ENCODE measurements at places on chromosomes 2 and 18.

- no peak for DNase-seq
These were observed 79.6 kb downstream of the SUMO1 start for GRCh38 chr2:202158796-202159195.

- no peak for DNase-seq
These were observed 84.4 kb downstream of the DCDC2C start for GRCh38 chr2:3787768-3788167.

GRCh38 chr2:72112401-72112800 lies 35.3 kb downstream of the CYP26B1 start:
- no peak for DNase-seq

DNA sequence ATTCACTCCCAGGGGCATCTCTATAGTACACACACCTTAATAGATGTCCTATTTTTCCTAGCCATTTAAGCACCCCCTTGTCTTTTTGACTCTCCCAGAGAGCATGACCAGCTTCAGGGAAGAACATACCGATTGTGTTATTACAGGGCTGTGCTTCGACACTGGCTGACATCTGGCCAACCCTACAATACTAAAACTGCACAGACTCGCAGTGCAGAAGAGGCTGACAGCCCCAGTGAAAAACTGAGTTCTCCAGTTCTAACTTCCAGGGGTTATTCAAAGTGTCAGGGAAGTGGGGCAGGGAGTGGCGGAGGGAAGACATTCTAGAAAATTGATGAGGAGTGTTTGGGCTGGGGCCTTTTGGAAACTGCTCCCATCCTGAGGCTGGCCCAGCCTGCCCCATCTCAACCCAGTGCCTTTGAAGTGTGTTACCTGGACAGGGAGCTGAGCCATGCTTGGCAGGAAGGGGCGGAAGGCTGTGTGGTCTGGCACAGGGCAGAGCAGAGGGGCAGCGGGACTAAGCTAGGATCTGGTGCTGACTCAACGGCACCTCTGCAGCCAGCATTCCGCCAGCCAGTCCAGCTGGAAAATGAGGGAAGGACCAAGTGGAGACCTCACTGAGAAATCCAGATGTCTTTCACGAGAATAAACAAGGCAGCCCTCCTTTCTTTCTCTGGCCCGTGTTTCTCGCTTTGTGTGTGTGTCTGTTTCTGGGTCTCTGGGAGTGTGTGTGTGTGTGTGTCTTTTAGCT lies 15.4 kb upstream of the IGFBP5 start:
- DNase-seq, result no peak

- no peak for DNase-seq
These were observed 96.5 kb downstream of the CYP26B1 start for GRCh38 chr2:72051204-72051603.

GRCh38 chr18:26971409-26971808 lies 105.9 kb upstream of the AQP4 start:
- DNase-seq, result no peak

GRCh38 chr2:214587442-214587841 lies 176.6 kb downstream of the VWC2L start:
- no peak for DNase-seq

- no peak for DNase-seq
These were observed 30.8 kb upstream of the LRP2 start for GRCh38 chr2:169393068-169393590.

DNA sequence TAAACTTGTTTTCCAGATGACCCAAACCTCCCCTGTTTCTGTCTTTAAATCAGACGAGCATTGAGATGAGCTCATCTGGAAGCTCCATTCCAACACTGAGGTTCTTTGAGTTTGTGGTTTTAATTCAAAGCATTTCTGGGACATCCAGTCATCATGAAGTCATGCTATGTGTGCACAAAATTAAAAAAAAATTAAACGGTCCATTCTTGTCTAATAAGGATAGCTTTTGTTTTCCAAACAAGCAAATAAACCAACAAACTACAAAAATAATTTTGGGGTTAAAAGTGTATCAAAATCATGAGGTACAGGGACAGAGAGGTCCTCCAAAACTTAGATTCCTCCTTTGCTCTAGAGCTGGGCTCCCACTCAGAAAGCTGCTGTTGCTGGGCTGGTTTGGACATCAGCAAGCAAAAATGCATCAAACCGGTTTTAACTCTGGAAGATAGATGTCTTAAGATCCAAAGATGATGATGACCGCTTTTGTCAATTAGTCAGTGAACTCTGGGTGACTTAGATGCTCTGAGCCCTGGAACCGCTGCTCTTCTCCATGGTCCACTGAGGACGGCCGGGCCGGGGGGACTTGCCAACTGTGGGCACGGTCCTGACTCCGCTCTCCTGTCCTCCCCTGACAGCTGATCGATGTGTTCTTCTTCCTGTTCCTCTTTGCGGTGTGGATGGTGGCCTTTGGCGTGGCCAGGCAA lies 65.4 kb downstream of the TRPM8 start:
- DNase-seq, result no peak

GRCh38 chr2:84646514-84646913 lies 130.2 kb downstream of the DNAH6 start:
- no peak for DNase-seq

DNA sequence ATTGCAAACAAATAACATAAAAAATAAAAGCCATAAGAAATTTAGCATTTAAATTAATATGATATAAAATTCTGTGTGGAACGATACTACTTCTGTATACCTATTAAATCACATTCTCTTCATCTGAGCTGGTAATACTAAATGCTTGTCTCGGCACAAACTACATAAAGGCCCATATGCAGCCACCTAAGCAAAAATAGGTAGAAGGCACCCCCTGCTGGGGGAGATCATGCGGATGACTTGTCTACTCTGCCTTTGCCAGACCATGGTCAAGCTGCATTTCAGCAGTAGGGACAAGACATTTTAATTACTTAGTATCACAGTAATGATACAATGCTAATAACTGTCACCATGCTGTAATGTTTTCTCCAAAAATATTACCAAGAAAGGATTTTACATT lies 108.0 kb downstream of the CDH19 start:
- DNase-seq, result peak; percentile 29

GRCh38 chr2:151853070-151853758 lies 25.0 kb upstream of the ARL5A start:
- DNase-seq, result no peak

DNA sequence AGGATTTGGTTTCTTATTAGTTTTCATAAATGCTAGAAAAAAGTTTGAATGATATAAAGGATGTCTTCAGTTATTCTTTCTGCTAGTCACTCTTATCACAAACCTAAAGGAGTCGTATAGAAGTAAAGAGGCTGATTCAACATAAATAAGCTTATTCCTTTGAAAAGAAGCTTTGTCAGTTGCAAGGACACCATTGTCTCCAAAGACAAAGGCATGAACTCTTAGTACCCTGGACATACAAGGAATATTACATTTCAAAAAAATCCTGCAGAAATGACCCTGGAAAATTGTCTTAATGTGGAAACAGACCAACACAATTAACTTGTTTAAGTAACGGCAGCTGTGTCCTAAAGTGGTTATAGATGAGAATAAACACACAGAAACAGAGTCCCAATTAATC lies 528.0 kb downstream of the CPS1 start:
- DNase-seq, result no peak

DNA sequence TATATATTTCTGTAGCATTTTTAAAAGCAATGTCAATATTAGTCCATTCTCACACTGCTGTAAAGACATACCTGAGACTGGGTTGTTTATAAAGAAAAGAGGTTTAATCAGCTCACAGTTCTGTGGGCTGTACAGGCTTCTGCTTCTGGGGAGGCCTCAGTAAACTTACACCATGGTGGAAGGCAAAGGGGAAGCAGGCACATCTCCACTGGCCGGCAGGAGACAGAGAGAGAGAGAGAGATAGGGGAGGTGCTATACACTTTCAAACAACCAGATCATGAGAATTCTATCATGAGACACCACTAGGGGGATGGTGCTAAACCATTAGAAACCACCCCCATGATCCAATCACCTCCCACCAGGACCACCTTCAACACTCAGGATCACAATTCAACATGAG lies 43.1 kb downstream of the CHMP3 start:
- no peak for DNase-seq

- no peak for DNase-seq
These were observed 74.8 kb downstream of the XDH start for GRCh38 chr2:31339696-31340095.

GRCh38 chr2:232398293-232399034 lies 8.2 kb upstream of the ALPG start:
- DNase-seq, result no peak

- no peak for DNase-seq
These were observed 889.1 kb upstream of the ZEB2 start for GRCh38 chr2:145408980-145409379.

DNA sequence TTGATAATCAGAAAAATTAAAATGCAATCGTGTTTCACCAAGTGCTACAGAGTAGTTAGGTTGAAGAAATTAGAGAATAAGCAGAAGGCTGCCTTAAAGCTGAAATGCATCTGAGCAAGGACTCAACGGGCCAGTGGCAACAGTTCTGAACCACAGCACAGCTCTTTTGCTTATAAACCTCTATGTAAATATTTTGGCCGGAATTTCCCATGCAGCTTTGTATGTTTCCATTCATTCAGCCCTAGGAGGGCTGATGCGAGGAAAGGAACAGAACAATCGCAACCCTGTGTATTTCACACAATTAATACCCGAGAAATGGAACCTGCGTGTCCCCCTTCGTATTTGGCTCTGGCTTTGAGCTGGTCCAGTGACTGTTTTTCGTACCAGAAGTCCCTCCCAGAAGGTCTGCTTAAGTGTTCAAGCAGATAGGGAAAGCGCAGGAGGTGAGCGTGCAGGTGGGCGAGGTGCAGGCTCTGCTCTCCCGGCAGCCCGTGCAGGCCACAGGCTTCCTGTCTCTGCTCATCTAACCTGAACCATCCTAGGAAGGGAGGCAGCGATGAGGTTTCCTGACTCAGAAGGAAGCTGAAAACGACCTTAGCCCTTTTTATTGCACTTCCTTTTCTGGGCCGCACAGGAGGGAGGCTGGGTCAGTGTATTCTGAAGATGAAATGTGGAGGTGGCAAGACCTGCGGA lies 67.3 kb downstream of the ASB1 start:
- no peak for DNase-seq

GRCh38 chr18:9918016-9918680 lies 4.3 kb downstream of the VAPA start:
- no peak for DNase-seq

- no peak for DNase-seq
These were observed 73.2 kb upstream of the GALNT5 start for GRCh38 chr2:157184161-157184895.

DNA sequence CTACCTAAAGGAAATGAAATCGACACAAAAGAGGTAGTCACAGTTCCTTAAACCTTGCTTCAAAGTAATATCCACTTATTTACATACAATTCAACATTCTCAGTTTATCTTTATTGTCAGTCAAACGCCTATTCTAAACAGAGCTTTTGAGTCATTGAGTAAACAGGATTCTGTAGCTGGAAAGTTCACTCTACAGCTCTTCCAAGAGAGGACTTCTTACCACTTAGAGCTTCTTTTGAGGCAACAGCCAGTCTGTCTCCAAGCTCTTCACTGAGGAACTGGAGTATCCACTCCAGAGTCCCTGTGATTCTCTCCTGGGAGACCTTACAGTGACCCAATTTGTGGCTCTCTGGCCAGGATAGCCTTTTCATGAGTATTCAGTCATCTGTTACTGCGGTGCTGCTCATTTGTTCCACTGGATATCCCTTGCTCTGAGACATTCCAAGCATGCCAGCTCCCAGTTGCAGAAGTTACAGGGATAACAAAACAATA lies 210.9 kb upstream of the OSR1 start:
- no peak for DNase-seq

DNA sequence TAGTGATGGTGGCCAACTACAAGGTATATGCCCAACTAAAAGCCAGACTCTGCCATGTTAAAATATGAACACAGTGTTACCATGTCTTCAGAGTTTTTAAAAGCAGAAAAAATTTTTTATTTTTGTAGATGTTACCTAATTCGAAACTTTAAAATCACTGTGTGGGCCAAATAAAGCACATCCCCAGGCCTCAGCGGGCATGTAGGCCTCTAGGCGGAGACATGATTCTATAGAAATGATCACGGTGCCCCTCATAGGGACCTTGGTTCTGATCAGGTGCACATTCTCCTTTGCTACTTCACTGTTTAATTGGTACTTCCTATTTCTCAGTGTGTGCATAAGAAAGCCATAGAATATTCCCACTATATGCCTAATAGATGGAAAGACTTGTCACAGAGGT lies 349.2 kb downstream of the XIRP2 start:
- DNase-seq, result no peak

- DNase-seq, result no peak
These were observed 2.4 kb downstream of the FARP2 start for GRCh38 chr2:241358470-241358869.

- no peak for DNase-seq
These were observed 12.3 kb downstream of the KCTD1 start for GRCh38 chr18:26536032-26536431.

GRCh38 chr2:152115952-152116351 lies 17.1 kb upstream of the CACNB4 start:
- DNase-seq, result no peak

DNA sequence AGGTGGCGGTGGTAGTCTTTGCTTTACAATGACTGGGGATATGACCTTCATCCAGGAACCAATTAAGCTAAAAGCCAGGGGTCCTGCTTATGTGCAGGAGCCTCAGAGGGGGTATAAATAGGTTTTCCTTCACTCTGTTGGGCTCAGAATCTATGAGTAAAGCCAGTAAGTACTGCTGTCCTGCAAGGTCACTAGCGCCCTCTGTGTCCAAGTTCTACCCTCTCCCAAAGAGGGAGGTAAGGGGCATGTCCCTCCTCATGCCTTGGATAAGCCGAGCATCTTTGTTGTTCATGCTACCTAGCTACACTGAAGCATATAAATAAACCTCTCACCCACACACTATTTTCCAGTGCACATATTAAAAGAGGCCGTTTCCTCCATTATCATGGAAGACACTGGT lies 79.4 kb downstream of the SPRED2 start:
- DNase-seq, result no peak

DNA sequence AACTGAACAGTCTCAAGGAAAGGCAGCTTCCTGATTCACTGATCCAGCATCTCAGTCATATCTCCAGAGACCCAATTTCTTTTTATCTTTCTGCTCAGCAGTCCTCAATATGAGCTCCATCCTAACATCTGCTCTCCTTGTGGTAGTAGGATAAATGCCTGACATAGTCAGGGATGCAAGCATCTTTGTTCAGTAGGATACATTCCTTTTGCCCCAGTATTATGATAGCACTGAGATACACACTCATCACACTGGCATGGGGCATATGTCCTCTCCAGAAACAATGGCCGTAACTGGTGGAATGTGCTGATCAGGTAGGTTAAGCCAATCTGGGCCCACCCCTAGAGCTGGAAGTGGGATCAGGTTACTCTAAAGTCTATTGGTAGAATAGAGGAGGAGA lies 207.2 kb downstream of the ETAA1 start:
- no peak for DNase-seq

GRCh38 chr18:32889615-32890593 lies 117.1 kb upstream of the KLHL14 start:
- no peak for DNase-seq

GRCh38 chr2:18074476-18074875 lies 196.0 kb downstream of the KCNS3 start:
- DNase-seq, result no peak
